Mesothelial cell of epicardium (in vitro differentiated cells): ENCODE measurements at places on chromosomes 16 and 17. TPM values are rescaled to one million over a fixed set of nuclear protein-coding genes. Genes with fewer than 3 reads are reported as not detected.

GRCh38 chr17:32865141-32865540, 11.8 kb downstream of the MYO1D start:
- no peaks in the 10 kb centered on the region for H3K27me3 ChIP-seq
- no peak overlapping the region for H3K4me3 ChIP-seq
- H3K27ac ChIP-seq: no peak overlapping the region
- no peak for DNase-seq

GRCh38 chr17:40467281-40467867, 24.1 kb downstream of the IGFBP4 start:
- no peak overlapping the region for H3K4me3 ChIP-seq
- DNase-seq: no peak
- no peak overlapping the region for H3K27ac ChIP-seq
- H3K4me1 ChIP-seq: peaks cover 31% of the 10 kb centered on the region
- H3K36me3 ChIP-seq: no peaks in the 10 kb centered on the region

DNA sequence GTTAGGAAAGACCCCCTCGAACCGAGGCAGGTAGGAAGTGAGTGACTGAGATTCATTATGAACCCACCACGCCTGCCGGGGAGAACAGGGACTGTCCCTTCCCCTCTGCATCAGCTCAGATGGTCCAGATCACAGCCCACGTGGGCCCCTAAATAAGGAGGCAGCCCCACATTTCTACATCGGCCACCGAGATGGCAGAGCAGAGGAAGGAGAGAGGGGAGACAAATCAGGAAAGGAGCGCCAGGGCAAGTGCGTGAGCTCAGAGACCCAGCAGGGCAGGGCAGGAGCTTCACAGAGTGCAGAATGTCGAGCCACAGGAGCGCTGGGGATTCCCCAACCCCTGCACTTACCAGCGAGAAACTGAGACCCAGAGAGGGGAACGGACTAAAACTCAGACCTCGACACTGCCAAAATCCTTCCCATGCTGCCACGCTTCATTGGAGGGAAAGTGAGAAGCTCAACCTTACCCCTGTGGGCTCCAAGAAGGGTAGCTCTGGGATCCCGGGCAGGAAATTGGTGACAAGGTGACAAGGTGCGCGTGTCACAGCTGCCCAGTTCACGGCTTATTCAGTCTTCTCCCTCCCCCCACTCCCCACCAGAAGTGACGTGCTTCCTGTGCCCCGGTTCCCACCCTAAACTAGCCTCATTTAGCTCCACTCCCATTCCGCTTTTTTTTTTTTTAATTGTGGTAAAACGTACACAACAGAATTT, at the start of gene ICAM2:
Gene ICAM2 (minus strand): TSS at position 578 of the 711 bp plus-strand sequence. CDS start 13,942 bp downstream, outside the sequence.
- H3K4me3 ChIP-seq: no peak within 1 kb of the TSS
- H3K27me3 ChIP-seq: peaks cover 6% of the 10 kb centered on the region
- no peaks in the 10 kb centered on the region for H3K4me1 ChIP-seq
- DNase-seq: no peak
- H3K36me3 ChIP-seq: no peaks in the 10 kb centered on the region
- no peak within 1 kb of the TSS for H3K27ac ChIP-seq

- no peaks in the 10 kb centered on the region for H3K27me3 ChIP-seq
- peaks cover 10% of the 10 kb centered on the region for H3K4me1 ChIP-seq
- DNase-seq: no peak
- peaks cover 2% of the 10 kb centered on the region for H3K36me3 ChIP-seq
These were observed 56.8 kb upstream of the CREBBP start for GRCh38 chr16:3937066-3937875.

- H3K36me3 ChIP-seq: no peaks in the 10 kb centered on the region
- peak overlapping the region; percentile 80 for H3K27ac ChIP-seq
- H3K4me3 ChIP-seq: no peak overlapping the region
- no peak for DNase-seq
- peaks cover 43% of the 10 kb centered on the region for H3K4me1 ChIP-seq
These were observed 52.9 kb upstream of the LGALS9 start for GRCh38 chr17:27577884-27578717.

DNA sequence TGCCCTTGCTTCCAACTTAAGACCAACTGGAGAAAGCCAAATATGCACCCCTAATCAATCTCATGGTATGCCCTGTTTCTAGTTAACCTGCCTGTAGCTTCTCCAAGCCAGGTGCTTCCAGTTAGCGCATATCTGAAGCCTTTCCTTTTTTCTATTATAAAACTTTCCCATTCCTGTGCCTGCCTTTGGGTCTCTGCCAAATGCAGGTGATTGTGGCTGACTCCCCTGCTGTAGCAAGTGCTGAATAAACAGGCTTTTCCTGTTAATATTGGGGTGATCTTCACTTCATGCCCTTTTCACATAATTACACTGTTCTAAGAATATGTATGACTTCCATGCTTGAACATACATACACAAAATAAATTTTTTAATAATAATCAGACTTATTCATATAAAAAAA, 207.4 kb downstream of the TANC2 start:
- no peak for DNase-seq
- peaks cover 7% of the 10 kb centered on the region for H3K36me3 ChIP-seq
- H3K27me3 ChIP-seq: no peaks in the 10 kb centered on the region
- peak overlapping the region; percentile 91 for H3K27ac ChIP-seq

GRCh38 chr16:74325641-74326040, 29.0 kb downstream of the PSMD7 start:
- no peak overlapping the region for H3K4me3 ChIP-seq
- no peaks in the 10 kb centered on the region for H3K4me1 ChIP-seq
- no peaks in the 10 kb centered on the region for H3K27me3 ChIP-seq
- H3K27ac ChIP-seq: no peak overlapping the region
- no peak for DNase-seq
- peaks cover 22% of the 10 kb centered on the region for H3K36me3 ChIP-seq

DNA sequence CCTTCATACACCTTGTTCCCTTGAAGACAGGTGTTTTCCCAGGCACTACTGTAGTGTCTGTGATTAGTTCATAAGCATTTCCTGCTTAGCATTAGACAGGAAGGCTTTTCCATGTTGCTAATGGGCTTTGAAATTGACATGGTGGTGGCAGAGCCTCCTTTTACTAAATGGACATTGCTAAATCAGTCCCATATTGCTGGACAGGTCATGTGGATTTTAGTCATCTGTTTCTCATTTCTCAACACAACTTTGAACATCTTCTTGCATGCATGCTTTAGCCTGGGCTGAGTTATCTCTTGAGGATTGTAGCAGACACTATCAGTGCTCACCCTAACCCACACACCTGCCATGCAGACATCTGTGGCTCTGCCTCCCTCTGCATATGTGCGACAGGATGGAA, 13.7 kb upstream of the BCO1 start:
- H3K4me3 ChIP-seq: no peak overlapping the region
- H3K4me1 ChIP-seq: peaks cover 9% of the 10 kb centered on the region
- no peaks in the 10 kb centered on the region for H3K36me3 ChIP-seq
- no peaks in the 10 kb centered on the region for H3K27me3 ChIP-seq
- H3K27ac ChIP-seq: no peak overlapping the region

PHKB gene
- 63.1 to 68.1 TPM (median 64.8 TPM) in 3 replicates for total RNA-seq

HBA2 gene
- not detected in 3 replicates for total RNA-seq

TMC5 gene
- total RNA-seq: 1.4 to 2.2 TPM (median 1.6 TPM) in 3 replicates

KRT33B gene
- total RNA-seq: not detected in 3 replicates
